ENCODE measurements at places on chromosomes 6 and 20. TPM values are rescaled to one million over a fixed set of nuclear protein-coding genes. Genes with fewer than 3 reads are reported as not detected.

The BTN3A1 gene
- 2.0 TPM for total RNA-seq

The C20orf144 gene
- total RNA-seq = 0.07 TPM

The CEP43 gene
- 8.2 TPM for total RNA-seq

The GMPR gene
- total RNA-seq = 2.1 TPM

The SCRT2 gene
- total RNA-seq = not detected

The KIF13A gene
- total RNA-seq = 17.6 TPM

The TINAG gene
- not detected for total RNA-seq

The BFSP1 gene
- 4.0 TPM for total RNA-seq

The TFAP2A gene
- 11.9 TPM for total RNA-seq

The TAP2 gene
- 15.2 TPM for total RNA-seq

The RFX6 gene
- not detected for total RNA-seq

The BEND6 gene
- 1.3 TPM for total RNA-seq

The SLC17A1 gene
- total RNA-seq = not detected

The MYMX gene
- total RNA-seq = not detected
